ENCODE measurements at places on chromosomes 2 and 18. TPM values are rescaled to one million over a fixed set of nuclear protein-coding genes. Genes with fewer than 3 reads are reported as not detected.

SOWAHC gene
- 12.0 TPM for total RNA-seq

FAM110C gene
- 1.8 TPM for total RNA-seq

DNA sequence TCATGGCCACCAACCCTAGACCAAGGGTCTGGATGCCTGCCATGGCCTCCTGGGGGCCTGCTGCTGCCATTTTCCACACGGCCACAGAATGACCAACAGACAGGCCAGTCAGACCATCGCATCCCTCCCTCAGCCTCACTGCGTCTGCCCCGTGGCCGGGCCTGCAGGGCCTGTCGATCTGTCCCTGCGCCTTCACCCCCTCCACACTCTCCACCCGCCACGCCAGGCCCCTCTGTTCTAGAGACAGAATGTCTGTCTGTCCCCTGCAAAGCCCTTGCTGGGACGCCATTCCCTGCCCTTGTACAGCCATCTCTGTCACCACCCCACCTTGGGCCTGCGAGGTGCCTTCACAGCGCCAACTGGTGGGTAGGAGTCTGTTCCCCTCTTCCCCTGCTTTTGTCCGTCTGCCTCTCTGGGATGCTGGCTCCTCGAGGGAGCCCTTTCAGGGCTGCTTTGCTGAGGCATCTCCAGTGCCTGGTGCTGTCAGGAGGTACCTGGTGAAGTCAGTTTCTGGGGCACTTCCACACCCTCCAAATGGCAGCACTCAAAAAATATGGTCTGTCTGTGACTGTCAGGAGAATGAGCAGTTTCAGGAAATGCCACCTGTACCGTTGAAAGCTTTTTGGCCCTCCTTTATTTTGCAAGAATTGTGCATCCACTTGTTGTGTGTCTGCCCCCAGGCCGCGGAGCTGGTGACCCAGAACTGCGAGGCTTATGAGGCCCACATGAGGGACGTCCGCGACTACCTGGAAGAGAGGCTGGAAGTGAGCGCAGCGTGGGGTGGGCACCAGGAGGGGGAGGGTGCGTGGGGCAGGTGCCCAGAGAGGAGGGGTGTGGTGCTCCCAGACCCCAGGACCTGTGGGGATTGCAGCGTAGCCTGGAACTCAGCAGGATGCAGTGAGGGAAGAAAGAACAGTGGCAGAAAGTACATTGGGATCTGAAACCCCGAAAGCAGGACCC, 6.7 kb upstream of the ESPNL start:
- H3K27me3 ChIP-seq = no peaks in the 10 kb centered on the region
- no peaks in the 10 kb centered on the region for H3K36me3 ChIP-seq
- no peak overlapping the region for H3K27ac ChIP-seq

DNA sequence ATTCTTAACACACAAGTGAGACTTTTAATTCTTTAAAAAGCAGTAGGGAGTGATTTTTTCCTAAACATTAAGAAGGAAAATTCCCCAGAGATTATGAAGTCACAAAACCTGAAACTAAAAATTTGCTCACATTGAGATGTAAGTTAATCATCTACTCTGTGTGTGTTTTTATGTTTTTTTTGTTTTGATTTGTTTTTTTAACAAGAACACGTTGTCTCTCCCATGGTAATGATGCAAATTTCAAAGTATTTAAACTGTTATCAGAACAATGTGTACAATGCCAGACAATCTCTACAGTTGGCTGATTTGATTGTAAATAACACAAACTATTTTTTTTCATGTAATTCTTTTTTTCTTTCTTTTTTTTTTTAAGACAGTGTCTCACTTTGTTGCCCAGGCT, 71.5 kb downstream of the COLEC12 start:
- H3K27me3 ChIP-seq = no peaks in the 10 kb centered on the region
- peaks cover 45% of the 10 kb centered on the region for H3K36me3 ChIP-seq
- no peak for DNase-seq
- H3K27ac ChIP-seq = no peak overlapping the region

MTERF4 gene
- total RNA-seq = 33.2 TPM

INHBB gene
- not detected for total RNA-seq

DNA sequence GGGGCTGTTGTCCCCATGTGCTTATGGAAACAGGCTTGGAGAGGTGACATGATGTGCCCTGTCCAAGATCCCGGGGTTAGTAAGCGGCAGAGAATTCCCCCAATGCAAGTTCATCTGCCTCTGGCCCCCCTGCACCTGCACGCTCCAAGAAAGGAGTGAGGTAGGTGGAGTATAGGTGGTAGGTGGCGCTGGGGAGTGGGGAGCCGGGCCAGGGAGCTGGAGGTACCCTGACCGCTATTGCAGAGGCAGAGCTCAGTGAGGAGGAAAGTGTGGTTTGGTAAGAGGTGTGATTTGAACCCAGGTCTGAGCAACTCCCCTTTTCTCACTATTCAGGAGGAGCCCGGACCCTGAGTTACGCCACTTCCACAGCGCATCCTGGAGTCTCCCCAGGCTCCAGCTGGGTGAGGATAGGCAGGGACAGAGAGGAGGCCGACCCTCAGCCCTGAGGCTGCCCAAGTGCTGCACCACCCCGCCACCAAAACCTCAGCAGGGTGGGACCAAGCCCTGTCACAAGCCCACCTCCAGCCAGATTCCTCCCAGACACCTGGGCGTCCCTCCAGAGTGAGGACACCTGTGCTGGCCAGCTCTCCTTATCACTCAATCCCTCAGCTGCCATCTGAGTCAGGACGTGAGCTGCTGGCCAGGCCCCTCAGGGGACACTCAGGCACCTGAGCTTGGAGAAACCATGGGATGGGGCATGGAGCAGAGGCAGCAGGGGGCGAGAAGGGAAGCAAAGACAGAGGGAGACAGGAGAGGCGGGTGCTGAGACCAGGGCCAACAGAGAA, 5.6 kb downstream of the HAAO start:
- no peak overlapping the region for H3K4me3 ChIP-seq
- no peaks in the 10 kb centered on the region for H3K36me3 ChIP-seq
- H3K27me3 ChIP-seq = peaks cover 4% of the 10 kb centered on the region
- H3K4me1 ChIP-seq = no peaks in the 10 kb centered on the region

GRCh38 chr2:72755647-72756423, 70.0 kb downstream of the EXOC6B start:
- H3K4me1 ChIP-seq = peaks cover 14% of the 10 kb centered on the region
- H3K27ac ChIP-seq = no peak overlapping the region
- DNase-seq = no peak
- H3K4me3 ChIP-seq = peak overlapping the region; percentile 34
- no peaks in the 10 kb centered on the region for H3K36me3 ChIP-seq

PKDCC gene
- 85.3 TPM for total RNA-seq

FARP2 gene
- 36.4 TPM for total RNA-seq

- no peak overlapping the region for H3K27ac ChIP-seq
- H3K4me1 ChIP-seq = no peaks in the 10 kb centered on the region
- H3K4me3 ChIP-seq = no peak overlapping the region
- H3K27me3 ChIP-seq = no peaks in the 10 kb centered on the region
- DNase-seq = no peak
- H3K36me3 ChIP-seq = no peaks in the 10 kb centered on the region
Measured at GRCh38 chr2:160621748-160622147, 128.1 kb upstream of the RBMS1 start.

- no peak overlapping the region for H3K4me3 ChIP-seq
- DNase-seq = peak; percentile 89
- H3K27ac ChIP-seq = no peak overlapping the region
- no peaks in the 10 kb centered on the region for H3K27me3 ChIP-seq
- H3K4me1 ChIP-seq = peaks cover 4% of the 10 kb centered on the region
Measured at GRCh38 chr2:122191331-122191730, 435.9 kb downstream of the TSN start.

COBLL1 gene
- total RNA-seq = 13.2 TPM

Measured in endodermal cell (in vitro differentiated cells).